ENCODE measurements at places on chromosomes 1 and 21.

- no peak for DNase-seq
Measured at GRCh38 chr1:53656747-53657530, 82.0 kb downstream of the GLIS1 start.

- DNase-seq = no peak
Measured at GRCh38 chr1:186082235-186082937, 292.7 kb downstream of the TPR start.

DNA sequence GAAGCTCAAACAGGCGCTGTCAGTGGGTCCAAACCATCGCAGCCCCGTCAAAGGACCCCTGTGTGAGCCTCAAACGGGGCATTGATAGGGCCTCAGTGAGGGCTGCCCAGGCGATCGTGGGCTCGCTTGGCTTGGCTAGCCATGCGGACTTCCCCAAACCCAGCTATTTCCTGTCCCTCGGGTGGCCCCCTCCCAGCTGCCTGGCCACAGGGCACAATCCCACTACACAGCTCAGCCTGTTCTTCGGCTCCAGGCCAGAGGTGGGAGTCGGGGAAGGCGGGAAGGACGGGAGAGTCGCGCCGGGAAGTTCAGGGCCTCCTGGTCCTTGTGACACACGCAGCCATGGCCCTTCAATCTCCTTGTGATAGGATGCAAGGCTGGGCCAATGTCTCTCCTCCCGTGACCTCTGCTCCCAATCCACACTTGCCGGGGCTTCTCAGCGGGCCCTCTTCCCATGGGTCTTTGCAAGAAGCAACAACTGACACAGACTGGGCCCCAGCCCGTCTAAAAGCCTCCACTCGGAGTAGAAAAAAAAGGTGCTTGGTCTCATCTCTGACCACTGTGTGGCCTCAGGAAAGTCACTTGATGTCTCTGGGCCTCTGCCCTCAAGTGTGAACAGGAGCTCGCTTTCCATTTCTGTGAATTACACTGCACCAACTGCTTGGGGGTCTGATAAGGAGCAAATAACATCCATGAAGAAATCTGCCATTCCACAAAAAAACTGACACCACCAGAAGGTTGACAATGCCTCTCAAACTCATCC, 7.1 kb upstream of the MATN1 start:
- no peak for DNase-seq

DNA sequence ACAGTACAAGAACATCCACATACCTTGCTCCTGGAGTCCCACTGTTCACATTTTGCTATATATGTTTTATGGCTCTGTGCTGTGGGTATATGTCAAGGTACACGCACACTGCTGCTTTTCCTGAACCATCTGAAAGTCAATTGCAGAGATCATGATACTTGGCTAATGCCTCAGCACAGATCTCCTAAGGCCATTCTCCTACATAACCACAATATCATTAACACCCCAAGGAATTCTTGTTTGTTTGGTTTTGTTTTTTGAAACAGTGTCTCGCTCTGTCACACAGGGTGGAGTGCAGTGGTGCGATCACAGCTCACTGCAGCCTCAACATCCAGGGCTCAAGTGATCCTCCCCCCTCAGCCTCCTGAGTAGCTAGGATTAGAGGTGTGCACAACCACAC, 16.0 kb downstream of the CTNNBIP1 start:
- DNase-seq = no peak

GRCh38 chr1:185520188-185520920, 203.3 kb upstream of the IVNS1ABP start:
- no peak for DNase-seq

GRCh38 chr1:226624526-226624925, 76.0 kb downstream of the STUM start:
- DNase-seq = no peak

GRCh38 chr1:96144636-96145035, 576.9 kb upstream of the PTBP2 start:
- no peak for DNase-seq

Data from activated CD4-positive, CD25-positive, alpha-beta regulatory T cell treated with anti-CD3 and anti-CD28 coated beads, Interleukin-2, amount 50 U/mL, for 16 hours (primary cell).